ENCODE measurements at places on chromosomes 3 and 15.
A peak's percentile ranks its signal among the peaks of the same experiment; 100 is the strongest.

DNA sequence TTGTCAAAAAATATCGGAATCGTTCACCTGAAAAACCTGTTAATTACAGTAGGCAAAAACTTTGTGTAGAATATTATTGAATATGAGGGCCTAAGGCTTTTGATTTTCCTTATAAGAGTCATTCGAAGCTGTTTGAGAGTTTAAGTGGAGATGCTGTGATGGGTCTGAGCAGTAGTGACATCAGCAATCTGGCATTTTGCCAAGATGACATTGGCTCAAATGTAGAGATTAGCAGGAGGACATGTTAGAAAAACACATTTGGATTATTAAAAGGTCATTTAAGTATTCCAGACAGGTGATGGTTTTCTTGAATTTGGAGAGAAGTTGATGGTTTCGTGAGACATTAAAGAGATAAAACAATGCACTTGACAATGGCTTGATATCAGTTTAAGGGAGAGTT lies 12.9 kb downstream of the OR5AC2 start:
- DNase-seq: peak; percentile 15

GRCh38 chr3:57298041-57298440 lies 5.6 kb upstream of the ASB14 start:
- no peak for DNase-seq

DNA sequence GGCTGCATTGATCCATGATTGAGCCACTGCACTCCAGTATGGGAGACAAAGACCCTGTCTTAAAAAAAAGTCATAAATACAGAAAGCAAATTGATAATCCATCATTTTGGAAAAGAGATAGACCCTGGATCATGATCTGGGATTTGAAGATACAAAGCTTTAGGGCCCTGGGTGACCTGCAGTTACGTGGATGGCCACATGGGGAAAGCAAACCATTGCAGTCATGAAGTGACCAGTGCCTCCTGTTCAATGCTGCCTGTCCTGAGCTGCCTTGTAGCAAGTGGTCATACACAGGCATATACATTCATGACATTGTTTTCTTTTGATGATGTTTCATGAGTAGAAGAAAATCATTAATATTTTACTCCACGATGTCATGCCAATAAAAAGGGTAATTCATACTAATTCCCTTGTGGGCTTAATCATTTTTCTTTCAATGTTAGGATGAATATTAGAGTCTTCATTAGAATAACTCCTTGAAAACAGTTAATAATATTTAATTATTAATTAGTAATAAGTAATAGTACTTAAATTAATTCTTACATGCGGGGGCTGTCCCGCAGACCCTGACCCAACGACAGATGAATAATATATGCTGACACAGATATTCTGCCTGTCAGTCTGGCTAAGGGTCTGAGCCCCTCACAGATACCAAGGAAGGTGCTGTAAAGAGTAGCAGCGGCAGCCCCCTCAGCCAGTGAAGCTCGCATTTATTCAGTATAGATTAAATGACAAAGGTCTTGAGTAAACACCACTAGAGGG lies 109.0 kb upstream of the UNC13C start:
- no peak for DNase-seq

DNA sequence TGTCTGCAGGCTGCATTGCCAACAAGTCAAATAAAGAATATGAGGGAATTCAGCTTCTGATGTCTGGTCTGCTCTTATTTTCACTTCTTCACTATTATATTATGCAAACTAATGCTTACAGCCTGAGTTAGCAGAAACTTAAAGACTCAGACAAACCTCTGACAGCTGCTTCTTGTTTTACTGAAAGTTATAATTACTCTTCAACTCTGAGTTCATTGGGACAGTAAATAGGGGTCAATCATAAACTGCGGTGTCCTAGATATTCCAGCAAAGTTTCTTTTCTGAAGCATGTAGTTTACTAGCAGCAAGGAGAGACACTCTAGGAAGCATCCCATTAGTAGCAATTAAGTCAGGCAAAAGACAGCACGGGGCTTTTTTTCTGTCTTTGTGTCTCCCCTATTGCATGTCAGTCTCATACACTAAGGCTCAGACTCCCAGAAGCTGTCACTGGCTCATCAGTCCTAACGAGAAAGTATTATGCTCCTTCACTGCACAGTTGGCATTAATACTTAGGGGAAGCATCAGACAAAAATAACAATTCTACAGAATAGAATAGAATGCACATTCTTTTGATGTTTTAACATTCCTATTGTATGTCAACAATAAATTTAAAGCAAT lies 1060.8 kb downstream of the ROBO1 start:
- no peak for DNase-seq

Data from SK-N-DZ (cell line).